ENCODE measurements at places on chromosomes 11 and 22.

DNA sequence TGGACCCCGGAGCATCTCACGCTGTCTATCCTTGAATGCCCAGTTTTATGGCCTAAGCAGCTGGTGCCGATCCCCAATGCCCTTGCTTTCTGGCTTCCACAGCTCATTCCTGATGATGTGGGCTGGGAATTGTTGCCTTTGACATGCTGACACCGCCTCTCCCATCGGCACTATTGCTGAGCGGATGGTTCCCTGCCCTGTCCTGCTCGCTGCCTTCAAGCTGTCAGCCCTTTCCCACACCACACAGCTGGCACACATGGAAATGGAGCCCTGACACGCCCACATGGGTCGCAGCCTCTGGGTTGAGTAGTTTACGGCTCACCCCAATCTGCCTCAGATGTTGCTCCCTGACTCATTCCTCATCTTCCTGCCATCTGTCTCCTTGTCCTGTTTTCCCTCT, 110.2 kb upstream of the SESN3 start:
- no peak for DNase-seq

GRCh38 chr11:117696540-117696939, 100.5 kb downstream of the DSCAML1 start:
- DNase-seq, result no peak

GRCh38 chr11:63510360-63511047, 4.6 kb downstream of the LGALS12 start:
- no peak for DNase-seq

DNA sequence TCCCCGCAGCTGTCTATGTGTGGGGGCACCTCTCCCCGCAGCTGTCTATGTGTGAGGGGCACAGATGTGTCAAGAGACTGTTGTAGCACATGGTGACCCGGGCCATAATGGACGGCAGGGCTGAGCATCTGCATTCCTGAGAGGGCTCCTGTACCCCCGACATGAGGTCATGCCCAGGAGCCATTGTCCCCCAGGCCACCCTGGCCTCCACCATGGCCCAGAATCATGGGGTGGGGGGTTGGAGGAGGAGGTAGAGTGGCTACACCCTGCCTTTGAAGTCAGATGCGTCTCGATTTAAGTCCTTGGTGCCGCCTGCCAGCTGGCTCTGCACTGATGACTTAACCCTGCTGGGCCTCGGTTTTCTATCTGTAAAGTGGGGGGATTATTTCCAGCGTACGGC, 49.1 kb downstream of the ARHGAP8 start:
- DNase-seq, result no peak

DNA sequence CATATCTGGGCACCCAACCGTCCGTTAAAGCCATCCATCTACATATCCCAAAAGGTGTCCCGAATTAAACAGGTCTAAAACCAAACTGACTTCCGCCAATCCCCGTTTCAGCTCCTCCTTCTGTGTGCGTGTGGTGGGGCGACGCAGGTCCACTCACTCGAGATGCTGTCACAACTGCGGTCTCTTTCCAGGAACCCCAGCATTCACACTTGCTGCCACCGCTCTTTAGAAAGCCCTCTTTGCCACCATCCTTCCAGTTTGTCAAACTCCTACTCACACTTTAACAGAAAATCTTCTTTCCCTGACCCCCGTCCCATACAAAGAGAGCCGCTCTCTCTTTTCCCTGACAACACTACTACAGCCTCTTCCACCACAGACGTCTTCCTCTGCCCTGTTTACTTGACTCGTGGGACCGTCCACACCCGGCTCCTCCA, 467 bp downstream of the ESS2 start:
- DNase-seq, result peak; percentile 35

GRCh38 chr11:57179681-57180080, 2.1 kb upstream of the LRRC55 start:
- no peak for DNase-seq

DNA sequence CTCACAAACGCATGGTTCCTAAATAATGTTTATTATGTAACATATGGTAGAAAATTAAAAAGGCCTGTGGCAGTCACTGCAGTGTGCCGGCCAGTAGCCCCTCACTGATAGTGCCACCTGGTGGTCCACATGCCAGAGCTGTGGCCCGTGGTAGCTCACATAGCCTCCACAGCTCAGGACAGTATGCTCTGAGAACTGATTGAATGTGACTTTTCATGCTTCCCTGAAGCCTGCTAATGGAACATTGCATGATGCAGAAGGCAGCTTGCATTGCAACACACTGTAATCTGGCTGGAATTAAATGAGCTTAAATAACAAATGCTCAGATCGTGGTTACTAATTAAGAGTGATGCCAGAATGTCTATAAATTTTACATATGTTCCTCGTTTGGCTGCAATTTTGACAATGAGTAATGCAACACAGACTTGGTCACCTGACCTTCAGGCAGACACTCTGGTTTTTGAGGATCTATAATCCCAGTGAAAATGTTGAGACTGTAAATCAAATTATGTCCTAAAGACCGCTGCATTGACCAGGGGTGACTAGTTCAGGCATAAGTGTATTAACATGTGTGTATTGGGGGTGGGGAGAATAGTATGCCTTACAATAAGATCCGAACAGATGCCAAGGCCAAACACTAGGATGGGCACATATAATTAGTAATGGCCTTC, 566.4 kb downstream of the METTL15 start:
- no peak for DNase-seq

DNA sequence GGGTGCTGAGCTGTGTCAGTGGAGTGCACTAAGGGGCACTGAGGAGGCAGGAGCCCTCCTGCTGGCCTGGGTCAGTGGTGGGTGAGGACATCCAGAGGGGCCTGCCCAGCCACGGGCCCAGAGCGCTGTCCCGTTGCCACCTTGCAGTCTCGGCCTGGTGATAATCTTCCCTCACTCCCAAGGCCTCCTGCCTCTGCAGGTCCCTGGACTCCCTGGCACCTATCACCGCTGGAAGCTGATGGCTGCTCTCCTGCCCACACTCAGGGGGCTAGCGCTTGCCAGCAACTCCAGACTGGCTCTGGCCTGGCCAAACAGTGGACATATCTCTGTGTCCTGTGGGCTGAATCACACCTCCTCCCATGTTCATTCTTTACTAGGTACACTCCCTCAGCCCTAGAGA, 86.5 kb upstream of the PITPNB start:
- no peak for DNase-seq

DNA sequence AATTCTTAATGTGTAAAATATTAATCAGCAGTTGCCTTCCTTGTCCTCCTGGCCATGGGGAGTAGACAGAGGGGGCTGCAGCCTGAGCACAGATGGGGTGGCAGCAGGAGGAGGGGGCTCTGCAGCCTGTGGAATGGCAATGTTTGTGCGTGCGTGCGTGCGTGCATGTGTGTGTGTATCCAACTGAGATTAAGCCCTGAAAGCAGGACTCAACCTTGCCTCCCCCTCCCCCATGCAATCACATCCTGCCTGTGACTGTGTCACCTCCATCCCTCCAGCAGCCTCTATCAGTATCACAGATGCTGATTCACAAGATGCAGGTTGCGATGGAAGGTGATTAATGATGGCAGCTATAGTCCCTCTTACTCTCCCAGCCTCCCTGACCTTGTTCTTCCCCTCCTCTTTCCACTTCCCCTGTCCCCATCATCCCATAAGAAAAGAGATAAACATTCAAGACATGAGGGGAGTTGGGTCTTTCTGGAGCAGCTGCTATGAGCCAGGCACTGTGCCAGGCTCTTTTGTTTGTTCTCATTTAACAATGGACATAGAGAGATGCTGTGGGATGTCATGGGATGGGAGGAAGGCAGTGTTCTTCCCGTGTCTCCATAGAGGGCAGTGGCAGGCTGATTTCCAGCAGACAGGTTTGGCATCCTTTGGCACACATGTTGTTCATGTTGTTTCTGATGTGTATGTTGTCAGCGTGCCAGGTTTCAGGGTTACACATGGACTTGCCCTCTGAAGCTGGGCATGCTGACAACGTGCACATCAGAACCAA, 43.8 kb upstream of the NECTIN1 start:
- DNase-seq, result no peak

DNA sequence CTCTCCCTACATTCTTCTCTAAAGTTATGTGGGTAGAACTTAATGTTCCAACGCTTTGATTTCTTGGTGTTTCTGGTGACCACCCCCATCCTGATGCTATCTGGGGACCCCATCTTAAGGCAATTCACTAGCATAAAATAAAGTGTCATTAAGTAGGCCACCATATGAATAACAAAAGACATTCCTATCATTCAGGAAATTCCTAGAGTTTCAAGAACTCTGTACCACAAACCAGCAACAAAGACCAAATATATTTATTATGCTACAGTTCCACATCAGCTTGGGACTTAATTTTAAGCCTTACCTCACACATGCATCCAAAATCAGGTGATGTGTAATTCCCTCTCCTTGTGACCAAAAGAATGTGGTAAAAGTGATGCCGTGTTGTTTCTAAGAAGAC, 254.6 kb upstream of the LRRC4C start:
- DNase-seq, result no peak

GRCh38 chr11:75350743-75351540, 519 bp downstream of the ARRB1 start:
- DNase-seq, result peak; percentile 45

- no peak for DNase-seq
Measured at GRCh38 chr11:116511684-116512083, 261.1 kb downstream of the BUD13 start.

DNA sequence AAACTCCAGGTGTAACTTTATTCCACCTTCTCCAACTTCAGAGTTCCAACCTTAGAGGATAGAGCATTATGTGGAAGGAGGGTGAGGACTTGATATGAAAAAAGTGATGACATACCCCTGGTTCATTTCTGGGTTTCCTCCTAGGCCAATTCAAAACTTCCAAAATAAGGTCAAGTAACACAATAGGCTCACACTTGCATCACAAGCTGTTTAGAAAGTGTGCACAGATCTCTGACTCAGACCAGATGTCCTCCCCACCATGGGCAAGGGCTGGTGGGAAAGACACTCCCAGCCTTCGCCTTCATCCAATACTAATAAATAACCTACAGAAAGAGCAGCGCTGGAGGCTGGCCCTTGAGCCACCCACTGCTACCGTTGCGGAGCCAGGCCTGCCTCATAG, 5.8 kb upstream of the BUD13 start:
- peak; percentile 39 for DNase-seq

- DNase-seq, result no peak
Measured at GRCh38 chr11:469684-470560, 19.8 kb downstream of the PTDSS2 start.

- DNase-seq, result no peak
Measured at GRCh38 chr11:66324664-66325063, 7.8 kb upstream of the CD248 start.

GRCh38 chr22:30314915-30315314, 11.8 kb downstream of the TBC1D10A start:
- DNase-seq, result no peak

GRCh38 chr22:49270595-49271368, 556.9 kb downstream of the BRD1 start:
- DNase-seq, result no peak

GRCh38 chr11:2316169-2316962, 14.6 kb downstream of the TSPAN32 start:
- DNase-seq, result no peak

GRCh38 chr11:122848186-122848585, 9.9 kb downstream of the CRTAM start:
- DNase-seq, result no peak

- no peak for DNase-seq
Measured at GRCh38 chr11:37280200-37280599, 682.2 kb upstream of the RAG2 start.

GRCh38 chr11:105548359-105548758, 61.5 kb upstream of the GRIA4 start:
- peak; percentile 3 for DNase-seq

DNA sequence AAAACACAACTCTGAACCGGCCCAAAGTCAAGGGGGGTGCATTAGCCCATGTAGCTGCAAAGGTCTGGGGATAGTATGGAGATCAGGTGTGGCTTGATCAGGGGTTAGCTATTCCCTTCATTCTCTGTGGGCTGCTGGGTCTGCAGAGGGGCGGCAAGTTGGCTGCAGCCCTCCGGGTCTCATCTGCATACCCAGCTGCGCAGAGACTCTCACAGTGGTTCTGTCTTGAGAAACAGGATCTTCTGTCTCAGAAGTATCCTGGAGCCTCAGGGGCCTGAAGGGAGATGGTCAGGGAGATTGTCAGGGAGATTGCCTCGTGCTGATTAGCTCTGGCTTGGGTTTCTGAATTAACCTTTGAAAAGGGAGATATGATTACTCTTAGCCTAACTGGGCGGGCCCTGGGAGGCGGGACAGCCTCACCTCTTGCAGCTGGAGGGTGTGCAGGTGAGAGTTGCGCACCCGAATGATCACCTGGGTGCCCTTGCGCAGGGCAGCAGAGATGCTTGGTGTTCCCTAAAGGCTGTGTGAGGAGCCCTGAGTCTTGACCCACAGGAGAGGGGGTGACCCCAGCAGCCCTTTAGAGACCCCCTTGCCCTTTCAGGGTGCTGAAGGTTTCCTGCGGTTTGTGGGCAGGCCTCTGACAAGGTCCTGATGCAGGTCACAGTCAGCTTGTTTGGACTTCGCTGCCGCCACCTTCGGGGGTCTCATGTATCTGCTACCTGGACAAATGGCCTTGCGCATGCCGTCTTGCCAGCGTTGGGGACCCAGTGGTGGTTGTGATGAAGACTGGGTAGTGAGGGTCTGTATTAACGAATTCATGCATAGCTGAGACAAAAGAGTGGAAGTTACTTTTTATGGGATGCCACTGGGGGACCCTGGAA, 7.3 kb downstream of the ARHGAP8 start:
- no peak for DNase-seq
